NCI-H82 (cell line): ENCODE measurements at places on chromosomes 3 and 15.

- peak; percentile 69 for DNase-seq
Measured at GRCh38 chr3:169218314-169218983, 445.1 kb downstream of the MECOM start.

GRCh38 chr3:27449530-27450150 is 34.5 kb downstream of the SLC4A7 start:
- DNase-seq: no peak

GRCh38 chr3:108518895-108519294 is 8.5 kb upstream of the MYH15 start:
- DNase-seq: no peak

- no peak for DNase-seq
Measured at GRCh38 chr3:138371070-138371965, 22.9 kb downstream of the MRAS start.

DNA sequence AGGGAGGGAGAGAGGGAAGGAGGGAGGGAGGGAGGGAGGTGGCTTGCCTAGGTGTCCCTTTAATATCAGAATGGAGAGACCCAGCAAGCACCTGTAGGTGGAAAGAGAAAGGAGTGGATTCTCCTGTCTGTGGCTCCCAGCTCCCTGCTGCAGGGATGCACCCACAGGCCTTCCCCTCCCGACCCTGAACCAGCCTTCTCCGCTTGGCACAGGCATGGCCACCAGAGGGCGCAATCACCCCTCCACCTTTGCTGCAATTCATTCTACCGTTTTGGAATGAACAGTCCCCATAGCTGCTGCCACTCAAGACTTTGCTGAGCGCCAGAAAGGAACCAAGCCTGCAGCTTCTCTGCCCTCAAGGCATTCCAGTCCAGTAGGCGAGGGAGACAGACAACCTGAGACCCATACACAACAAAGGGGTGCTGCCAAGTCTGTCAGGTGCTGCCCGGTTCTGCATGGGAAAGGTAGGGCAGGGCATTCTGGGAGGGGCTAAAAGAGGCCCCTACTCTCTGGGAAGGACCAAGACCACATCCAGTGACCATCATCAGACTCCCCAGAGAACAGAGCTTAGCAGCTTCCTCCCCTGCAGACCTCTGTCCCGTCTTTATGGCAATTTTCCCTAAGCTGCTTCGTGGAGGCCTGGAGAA is 4.9 kb downstream of the TLR9 start:
- peak; percentile 83 for DNase-seq

GRCh38 chr15:84721371-84721770 is 5.4 kb upstream of the SEC11A start:
- DNase-seq: no peak

DNA sequence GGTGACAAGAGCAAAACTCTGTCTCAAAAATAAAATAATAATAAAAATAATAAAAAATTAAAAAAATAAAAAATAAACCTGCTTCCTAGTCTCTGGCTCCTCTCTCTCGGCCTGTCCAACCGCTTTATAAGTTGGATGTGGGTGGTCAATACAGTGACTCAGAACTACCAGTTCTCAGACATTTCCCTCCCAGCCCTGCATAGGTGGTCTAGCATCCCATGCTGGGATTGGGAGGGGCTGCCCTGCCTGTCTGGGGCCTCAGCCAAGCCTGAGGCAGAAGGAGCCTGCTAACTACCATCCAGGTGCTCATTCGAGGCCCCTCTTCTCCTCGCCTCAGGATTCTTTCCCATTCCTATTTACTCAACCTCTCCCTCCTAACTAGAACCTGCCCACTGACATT is 33.3 kb upstream of the BLM start:
- DNase-seq: no peak

DNA sequence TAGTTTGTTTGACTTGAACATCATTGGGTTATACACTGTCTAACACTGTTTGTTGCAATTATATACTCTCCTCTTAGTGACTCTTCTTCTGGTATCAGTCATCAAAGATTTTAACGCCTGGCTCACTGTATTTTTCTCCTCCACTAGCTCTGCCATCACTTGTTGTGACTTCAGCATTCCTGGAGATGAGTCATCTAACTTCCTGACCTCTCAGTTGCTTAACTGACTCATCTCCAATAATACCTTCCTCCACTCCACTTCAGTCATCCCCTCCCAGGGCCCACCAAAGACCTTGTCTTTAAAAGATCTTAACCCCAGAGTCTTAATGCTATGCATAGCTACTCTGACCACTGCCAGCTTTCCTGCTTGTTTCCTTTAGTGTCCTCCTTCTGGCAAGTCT is 28.6 kb upstream of the CLSTN2 start:
- no peak for DNase-seq

DNA sequence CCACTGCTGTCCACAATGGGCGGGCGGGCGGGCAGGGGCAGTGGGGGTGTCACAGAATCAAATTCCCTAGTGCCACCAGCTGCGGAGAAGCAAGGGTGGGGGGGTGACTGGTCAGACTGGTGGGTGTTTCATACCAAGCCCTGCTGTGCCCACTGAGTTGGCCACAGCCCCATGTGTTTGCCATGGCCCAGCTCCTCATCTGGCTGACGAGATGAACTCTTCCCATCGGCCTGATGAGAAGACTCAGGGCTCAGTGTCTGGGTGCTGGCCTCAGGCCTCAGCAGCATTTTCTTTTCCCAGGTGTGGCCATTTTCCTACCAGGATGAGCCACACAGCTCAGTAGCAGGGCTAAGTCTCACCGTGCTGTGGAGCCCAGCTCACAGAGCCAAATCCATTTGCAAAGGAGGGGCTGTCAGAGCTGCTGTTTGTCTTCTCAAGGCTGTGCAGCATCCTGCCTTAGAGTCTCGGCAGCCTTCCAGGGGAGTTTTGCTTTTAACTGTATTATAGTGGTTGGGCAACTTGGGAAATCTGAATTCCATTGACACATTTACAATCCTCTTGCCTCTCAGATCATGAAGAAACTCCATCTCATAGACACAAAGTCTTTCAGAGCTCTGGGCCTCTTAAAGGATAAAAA is 176.8 kb downstream of the ABHD5 start:
- DNase-seq: no peak

DNA sequence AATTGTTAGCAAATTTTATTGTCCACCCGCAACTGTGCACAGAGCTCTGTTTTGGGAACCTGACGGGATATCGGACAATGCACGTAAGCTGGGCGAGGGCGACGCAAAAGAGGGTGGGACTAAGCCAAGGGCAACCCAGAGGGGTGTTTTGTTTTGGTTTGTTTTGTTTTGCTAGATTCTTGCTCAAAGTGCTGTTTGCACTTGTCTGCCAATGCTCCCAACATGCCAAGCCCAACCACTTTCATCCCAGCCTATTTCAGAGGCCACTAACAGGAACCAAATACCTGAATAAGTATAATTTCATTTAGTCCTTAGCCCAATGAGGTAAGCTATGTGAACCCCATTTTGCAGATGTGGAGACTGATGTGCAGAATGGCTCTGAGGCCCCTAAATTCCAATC is 9.7 kb upstream of the CMTM7 start:
- DNase-seq: no peak

- DNase-seq: peak; percentile 43
Measured at GRCh38 chr3:183532620-183533411, 22.7 kb downstream of the KLHL6 start.
